ENCODE measurements at places on chromosomes 4 and X.
A peak's percentile ranks its signal among the peaks of the same experiment; 100 is the strongest.

- no peak for DNase-seq
Observed at GRCh38 chr4:133355633-133356032, 206.5 kb downstream of the PCDH10 start.

DNA sequence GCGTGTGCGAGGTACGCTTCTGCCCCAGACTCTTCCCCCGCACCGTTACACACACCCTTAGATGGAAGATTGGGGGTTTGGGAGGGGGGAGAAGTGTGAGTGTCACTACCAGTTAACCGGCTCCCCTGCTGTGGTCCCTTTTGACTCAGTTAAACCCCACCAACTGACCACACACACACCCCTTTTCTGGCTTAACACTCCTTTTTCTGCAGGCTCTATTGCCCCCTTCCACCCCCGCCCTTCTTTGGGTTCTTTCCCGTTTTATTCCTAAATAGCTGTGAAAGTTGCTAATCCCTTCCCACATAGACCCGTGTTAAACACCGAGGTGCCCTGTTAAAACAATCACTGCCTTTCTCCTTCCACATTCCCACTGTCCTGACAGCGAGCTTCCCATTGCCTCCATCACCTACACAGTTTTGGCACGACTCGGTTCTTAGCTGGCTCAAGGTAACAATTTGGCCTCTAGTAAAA lies 3.7 kb upstream of the NR3C2 start:
- DNase-seq = no peak

DNA sequence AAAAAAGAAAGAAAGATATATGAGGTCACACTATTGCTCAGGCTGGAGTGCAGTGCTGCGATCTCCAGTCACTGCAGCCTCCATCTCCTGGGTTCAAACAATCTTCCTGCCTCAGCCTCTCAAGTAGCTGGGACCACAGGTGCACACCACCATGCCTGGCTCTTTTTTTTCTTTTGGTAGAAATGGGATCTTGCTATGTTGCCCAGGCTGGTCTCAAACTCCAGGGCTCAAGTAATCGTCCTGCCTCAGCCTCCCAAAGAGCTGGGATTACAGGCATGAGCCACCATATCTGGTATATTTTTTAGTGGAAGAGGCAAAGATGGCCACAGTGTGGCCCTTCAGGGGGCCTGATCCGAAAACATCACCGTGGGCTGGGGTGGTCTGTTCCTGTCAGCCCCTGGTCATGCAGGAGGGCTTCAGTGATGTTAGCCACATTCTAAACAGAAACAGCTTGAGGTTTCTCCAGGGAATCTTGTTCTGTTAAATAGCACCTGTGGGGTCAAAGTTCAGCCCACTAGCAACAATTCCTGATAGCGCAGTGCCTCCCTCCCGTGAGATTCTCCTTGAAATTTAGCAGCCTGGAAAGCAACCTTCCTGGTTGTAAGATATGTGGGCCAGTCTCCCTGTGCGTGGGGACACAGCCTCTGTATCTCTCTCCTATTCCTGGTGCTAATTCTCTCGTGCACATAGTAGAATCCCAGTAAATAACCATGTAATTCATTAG lies 7.3 kb upstream of the DHRSX start:
- no peak for DNase-seq

- DNase-seq = peak; percentile 54
Observed at GRCh38 chrX:51496501-51497291, at the start of gene NUDT11. TSS of gene NUDT11 (minus strand) at chrX:51496592. CDS start at chrX:51496444, 148 bp downstream.

- DNase-seq = no peak
Observed at GRCh38 chrX:120090208-120090607, 12.7 kb upstream of the RHOXF2B start.

GRCh38 chrX:105451401-105451800 lies 230.9 kb upstream of the TEX13A start:
- DNase-seq = no peak

DNA sequence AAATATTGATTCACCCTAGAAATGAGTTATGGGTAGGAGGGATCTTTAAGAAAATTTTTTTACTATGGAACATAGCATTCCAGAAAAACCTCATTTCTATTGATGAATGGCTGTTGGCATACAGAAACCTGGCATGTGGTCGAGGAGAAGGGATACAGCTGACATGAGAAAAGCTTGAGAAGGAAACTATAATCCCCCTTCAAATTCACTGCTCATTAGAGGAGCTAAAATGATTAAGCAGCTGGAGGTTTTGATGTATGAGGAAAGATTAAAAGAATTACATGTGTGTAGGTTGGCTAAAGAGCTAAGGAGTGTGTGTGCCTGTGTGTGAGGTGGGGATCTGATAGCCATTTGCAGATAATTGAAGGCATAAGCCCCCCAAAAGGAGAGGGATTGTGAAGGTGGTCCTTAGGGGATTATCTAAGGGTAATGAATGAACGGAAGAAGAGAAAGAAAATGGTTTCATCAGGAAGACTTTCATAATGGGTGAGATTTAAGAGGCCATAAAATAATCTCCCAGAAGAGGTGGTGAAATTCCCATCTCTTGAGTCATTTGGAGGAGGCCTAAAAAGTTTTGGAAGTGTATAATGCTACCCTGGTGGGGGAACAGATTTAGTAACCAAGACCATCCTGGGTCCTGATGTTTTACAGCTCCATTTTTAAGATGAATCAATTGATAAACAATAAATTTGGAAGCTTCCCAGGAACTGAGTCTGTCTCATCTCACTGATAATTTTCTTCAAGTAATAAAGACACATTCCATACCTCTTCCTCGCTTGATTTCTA lies 272.0 kb upstream of the HAND2 start:
- DNase-seq = no peak

DNA sequence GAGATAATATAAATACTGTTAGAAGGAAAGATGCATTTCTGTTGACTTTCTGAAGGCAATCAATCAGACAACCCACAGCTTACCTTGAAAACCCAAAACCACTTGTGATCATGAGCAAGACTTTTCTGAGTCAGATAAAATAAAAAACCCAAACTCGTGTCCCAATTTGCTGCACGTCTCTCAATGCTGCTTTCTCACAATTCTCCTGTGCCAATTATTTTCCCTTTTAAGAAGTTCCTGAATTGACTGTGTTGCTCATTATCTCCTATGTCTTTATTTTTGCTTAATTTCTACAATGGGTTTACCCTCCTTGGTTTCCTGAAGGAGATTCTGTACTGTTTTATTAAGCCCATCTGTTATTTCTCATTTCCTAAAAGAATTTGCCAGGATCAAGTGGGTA lies 1891.9 kb upstream of the PCDH10 start:
- DNase-seq = no peak

DNA sequence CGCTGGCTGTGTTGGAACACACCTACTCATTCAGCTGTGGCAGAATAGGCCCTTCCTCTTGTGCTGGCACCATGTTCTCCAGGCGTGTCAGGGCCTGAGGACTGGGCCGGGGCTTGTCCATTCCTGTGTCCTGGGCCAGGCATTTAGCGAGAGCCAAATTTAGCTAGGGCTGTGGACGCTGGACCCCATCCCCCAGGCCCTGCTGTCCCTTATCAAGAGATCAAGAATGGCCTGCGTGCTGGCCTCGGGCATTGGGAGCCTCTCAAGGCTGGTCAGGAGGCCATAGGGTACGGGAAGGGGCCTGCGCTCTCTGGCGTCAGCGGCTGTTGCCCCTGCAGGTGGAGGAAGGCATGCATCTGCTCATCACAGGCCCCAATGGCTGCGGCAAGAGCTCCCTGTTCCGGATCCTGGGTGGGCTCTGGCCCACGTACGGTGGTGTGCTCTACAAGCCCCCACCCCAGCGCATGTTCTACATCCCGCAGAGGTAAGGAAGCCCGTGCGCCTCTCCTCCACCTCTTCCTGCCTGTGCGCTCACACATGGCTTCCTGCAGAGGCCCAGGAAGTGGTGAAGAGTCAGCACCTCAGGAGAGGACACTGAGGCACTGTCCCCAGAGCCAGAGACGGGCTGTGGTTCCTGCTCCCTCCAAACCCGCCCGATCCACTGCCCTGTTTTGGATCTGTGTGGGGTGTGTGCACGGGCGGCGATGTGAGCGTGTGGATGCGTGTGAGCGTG lies 15.3 kb downstream of the ABCD1 start:
- DNase-seq = peak; percentile 25

- no peak for DNase-seq
Observed at GRCh38 chr4:43394976-43395375, 502.5 kb downstream of the GRXCR1 start.

DNA sequence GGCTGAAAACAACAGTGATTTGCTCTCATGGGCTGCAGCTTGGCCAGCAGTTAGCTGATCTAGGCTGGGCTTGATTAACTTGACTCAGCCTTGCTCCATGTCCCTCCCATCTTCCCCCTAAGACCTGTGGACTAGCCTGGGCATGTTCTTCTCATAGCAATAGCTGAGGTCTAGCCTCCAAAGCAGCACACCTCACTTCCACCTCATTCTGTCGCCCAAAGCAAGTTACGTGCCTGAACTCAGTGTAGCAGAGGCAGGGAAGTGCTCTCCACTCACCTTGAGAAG lies 62.2 kb downstream of the EVC start:
- no peak for DNase-seq

GRCh38 chr4:79700356-79700755 lies 292.3 kb upstream of the GK2 start:
- DNase-seq = no peak

DNA sequence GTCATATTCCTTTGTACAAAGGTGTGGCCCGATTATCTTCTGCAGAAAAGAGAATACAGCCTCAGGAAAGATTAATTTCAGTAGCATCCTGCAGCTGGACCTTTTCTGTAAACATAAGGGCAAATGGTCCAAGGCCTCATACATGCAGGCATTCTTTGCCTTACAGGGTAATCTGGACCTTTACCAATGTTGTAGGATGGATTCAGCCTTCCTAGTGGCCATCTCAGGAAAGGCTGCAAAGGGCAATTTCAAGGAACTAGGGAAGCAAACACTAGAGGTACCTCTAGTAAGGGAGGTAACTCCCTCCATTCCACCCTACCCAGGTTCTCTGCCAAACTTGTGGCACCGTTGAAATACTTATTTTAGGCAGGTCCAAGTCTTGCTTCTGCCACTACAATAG lies 43.0 kb downstream of the UGT2B28 start:
- DNase-seq = no peak

DNA sequence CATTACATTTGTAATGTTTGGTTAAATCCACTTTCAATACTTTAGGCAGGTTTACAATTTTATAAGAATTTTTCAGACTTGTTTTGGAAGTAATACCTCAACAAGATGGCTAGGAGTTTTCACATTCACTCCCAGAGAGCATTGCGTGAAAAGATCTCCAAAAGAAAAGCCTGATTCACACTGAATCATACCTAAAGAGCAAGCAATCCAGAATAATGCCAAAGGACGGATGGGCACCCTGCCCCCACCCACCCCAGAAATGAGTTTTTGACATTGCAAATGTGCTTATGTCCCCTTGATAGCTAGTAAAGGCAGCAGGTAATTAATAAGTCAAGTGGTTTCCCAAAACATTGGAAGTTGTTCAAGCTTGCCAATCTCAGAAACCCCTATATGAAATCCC lies 557.7 kb upstream of the TENM3 start:
- DNase-seq = no peak

- DNase-seq = no peak
Observed at GRCh38 chr4:15100380-15100779, 98.1 kb downstream of the CPEB2 start.

DNA sequence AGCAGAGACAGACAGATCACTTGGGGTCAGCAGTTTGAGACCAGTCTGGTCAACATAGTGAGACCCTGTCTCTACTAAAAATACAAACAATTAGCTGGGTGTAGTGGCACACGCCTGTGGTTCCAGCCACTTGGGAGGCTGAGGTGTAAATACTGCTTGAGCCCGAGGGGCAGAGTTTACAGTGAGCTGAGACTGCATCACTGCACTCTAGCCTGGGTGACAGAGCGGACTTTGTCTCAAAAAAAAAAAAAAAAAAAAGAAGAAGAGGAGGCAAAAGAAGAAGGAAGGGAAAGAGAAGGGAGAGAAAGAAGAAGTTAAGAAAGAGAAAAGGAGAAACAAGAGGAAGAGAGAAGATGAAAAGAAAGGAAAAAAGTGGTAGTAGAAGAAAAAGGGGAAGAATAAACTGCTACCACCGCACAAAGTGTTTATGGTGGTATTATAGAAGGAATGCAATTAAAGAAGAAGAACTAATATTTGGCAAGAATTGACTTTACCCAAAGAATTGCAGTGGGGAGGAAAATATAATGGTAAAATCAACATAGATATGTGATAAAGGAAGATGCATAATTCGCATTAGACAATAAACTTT lies 19.6 kb upstream of the NSUN7 start:
- DNase-seq = no peak

DNA sequence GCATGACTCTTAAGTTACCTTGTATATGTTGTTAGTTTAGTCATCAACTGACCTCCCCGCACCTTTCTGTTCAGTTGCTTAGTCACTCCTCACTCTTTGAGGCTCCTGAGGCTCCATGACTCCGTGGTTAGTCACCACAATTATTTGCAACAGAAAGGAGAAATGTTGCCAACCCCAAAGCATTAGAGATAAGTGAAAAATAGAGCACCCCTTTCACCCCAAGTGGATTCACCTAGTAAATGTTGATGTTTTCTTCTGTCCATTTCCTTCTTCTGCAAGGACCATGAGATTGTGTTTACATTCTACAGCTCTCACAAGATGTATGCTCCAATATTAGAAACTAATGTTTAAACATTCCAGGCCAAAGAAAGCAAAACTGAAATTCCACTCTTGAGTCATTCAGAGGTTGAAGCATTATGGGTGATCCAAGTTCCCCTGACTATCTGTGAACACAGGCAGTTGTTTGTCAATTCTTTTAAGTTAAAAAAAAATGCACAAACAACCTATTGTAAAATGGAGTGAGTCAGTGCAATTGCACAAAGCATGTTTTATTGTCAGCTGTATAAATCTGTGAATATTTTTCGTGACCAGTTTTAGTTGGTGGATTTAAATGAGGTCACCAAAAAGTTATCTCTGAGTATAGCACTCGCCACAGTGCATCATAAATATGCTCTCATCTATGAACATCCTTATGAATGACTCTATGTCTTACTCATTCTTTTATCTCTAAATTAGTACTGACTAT lies 552.4 kb upstream of the MAGEB2 start:
- no peak for DNase-seq

- no peak for DNase-seq
Observed at GRCh38 chrX:24253030-24253429, 60.8 kb downstream of the SUPT20HL2 start.

GRCh38 chrX:153517946-153518834 lies 748 bp downstream of the ATP2B3 start:
- no peak for DNase-seq

Data from activated naive CD4-positive, alpha-beta T cell treated with Interleukin-2 at 50 U/mL for 16 hours (primary cell).